Ureter (tissue), 1 donor: ENCODE measurements at places on chromosomes 4 and X. TPM values are rescaled to one million over a fixed set of nuclear protein-coding genes. Genes with fewer than 3 reads are reported as not detected.

GATA1 gene
- not detected for total RNA-seq

C4orf46 gene
- 3.4 TPM for total RNA-seq

GRCh38 chrX:129808158-129808828 is 28.5 kb downstream of the SASH3 start:
- no peak for DNase-seq

XPNPEP2 gene
- 6.0 TPM for total RNA-seq

MSX1 gene
- 4.0 TPM for total RNA-seq

MAGEB10 gene
- total RNA-seq, result not detected

NDUFA1 gene
- 71.7 TPM for total RNA-seq

DNA sequence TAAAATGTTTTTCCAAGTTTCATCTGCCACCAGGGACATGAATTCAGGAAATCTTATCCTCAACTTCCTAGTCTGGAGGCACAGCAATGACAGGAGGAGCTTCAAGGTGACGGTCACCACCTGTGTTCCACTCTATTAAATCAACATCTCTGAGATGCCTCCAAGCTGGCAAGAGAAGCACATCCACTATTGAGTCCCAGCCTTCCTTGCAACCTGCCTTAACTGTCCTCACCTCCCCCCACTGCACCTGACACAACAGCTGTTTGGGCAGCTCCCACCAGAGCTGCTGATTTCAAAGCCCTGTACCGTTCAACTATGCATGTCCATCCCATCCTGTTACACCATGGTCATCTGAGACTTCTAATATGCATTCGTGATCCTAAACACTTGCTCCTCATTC is 123.4 kb downstream of the COL25A1 start:
- DNase-seq, result no peak

- no peak for DNase-seq
These were observed 583.2 kb upstream of the INTU start for GRCh38 chr4:127049526-127049925.

NUDT10 gene
- total RNA-seq, result 4.6 TPM

GRCh38 chrX:110341189-110342035 is 17.2 kb upstream of the RTL9 start:
- no peak for DNase-seq

DNA sequence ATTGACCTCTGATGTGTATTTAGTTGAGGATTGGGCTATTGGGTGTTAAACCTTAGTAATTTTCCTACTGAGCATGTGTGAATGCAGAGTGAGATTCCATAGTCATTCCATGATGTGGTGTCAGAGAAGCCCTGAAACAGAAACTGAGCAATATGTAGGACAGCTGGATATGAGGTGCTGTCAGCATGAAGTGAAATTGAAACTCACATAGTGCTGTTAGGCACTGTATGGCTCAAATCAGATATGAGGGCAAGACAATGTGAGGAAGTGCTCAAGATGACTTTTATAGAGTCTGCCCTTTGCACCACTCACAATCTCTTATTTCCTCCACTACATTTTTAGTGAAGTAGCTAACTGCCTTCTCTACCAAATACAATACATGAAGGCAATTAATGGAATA is 188.3 kb downstream of the SH3BGRL start:
- no peak for DNase-seq

- DNase-seq, result no peak
These were observed 164.7 kb downstream of the DCLK2 start for GRCh38 chr4:150242820-150243458.

SHOX gene
- not detected for total RNA-seq

- no peak for DNase-seq
These were observed 255.5 kb downstream of the LDB2 start for GRCh38 chr4:16642897-16643296.

DNA sequence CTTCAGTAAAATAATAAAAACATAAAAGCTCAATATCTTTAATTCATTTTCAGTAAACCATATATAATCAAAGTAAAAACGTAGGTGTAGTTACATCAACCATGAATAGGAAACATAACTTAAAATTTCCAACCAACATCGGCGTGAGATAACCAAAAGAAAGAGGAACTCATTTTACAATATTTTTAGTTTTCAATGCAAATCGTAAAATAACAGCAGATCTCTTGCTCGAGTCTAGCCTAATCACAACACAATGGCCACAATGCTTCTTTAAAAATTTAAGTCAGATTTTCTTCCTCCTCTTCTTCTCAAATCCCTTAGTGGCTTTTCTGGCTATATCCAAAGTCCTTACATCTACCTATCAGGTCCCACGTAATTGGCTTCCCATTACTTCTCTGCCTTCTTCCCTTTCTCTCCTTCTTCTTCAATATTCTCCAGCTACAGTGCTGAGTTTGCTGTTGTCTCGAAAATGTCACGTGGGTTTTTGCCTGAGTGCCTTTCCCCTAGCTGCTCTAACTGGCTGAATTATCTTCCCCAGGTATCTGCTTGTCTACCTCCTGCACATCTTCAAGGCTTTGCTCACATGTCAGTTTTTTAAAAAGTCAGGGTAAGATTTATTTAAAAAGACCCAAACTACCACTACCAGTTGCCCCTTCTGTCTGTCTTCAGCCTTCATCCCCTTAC is 90.9 kb upstream of the BANK1 start:
- no peak for DNase-seq

DNA sequence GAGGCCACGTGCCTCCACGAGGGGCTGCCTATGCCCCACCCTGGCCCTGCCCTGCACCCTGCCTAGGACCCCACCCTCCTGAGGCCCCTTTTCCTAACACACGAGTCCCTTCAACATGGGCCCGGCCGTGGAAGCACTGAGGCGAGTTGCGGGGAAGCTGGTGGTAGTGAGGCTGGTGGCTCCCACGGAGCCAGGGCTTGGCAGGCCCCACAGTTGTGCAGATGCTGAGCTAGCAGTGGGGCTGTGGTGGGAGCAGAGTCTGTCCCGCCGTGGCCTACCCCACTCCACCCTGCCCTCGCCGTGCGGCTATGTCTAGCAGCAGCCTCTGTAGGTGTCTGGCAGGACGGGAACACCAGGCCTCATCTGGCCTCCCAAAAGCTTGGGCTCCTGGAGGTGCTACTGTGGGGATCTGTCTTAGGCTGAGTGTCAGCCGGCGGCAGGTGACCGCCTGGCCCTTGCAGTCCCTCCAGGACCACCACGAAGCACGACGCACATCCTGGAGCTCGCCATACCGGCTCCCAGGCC is 18.8 kb downstream of the TACC3 start:
- no peak for DNase-seq

DNA sequence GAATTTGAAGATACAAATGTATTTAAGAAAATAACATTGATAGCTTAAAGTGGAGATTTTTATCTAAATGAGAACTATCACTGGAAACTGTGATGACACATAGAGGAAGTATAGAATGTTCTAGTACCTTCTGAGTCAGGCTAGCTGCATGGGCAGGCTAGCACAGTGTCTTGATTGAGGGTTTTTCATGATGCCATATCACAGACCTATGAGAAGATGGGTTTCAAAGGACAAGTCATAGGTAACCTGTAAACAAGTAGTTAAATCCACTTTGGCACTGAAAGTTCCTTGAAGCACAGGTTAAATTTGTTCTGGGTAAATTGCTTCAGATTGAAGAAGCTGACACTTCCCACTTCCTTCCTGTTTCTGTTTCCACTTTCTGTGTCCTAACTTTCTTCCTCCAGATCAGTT is 48.2 kb upstream of the CDKN2AIP start:
- no peak for DNase-seq

GDI1 gene
- total RNA-seq, result 126 TPM

PNMA3 gene
- 1.2 TPM for total RNA-seq

SLC6A14 gene
- 0.57 TPM for total RNA-seq

DNA sequence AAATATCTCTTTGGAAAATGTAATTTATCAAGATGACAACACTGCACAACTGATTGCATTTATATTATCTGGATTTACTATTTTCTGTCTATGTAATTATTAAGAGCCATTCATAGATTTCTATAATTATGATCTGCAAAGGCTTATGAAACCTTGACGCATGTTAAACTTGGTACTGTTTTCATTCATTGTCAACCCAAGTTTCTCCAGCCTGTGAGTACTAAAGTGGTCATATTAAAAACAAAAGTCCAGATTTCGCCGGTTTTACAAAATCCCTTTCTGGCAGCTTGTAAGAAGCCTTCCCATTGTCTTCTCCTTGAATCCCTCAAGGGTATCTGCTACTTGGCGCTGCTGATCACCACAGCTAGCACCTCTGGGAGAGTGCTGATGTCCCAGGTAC is 19.7 kb upstream of the GRPR start:
- DNase-seq, result no peak

DNA sequence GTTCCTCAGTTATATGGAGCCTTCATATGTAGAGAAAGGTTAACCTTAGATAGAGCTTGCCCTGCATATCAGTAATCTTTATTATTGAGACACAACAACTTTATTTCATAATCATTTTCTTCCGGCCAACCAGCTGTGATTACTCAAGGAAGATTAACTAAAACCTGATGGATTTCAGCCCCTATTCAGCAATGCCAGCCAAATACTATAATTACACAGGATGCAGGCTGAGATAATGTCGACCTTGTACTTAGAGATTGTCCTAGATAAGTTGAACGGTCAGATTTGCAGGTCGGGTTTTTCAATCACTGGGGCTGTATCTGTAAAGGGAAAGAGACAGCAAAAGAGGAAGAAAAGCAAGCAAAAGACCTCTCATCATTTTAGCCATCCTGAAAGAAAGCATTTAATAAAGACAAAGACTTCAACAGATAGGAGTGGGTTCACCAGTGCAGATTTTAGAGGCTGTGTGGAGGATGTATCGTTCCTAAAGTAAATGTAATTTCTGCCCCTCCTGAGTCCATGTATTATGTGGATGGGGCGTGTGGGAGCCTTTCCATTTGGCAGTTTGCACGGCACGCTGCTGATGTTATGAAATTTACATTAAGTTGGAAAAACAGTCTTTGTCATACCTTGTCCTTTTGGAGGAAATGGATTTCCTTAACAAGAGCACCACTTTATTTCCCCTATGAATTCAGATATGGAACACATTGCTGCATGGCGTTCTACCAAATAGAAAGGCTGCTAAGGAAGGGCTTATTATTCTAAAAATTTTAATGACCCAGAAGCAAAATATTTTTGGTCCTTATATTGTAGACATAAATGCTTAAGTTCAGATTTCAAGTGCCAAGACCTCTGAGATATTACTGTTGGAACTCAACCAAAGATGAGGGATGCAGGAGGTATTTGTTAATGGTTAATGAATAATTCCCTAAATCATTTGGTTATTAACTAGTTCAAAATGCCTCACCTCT is 496.7 kb downstream of the SPRY1 start:
- DNase-seq, result no peak

- DNase-seq, result no peak
These were observed 244.2 kb upstream of the F9 start for GRCh38 chrX:139286342-139286741.

- DNase-seq, result no peak
These were observed 65.3 kb upstream of the FAM120C start for GRCh38 chrX:54248309-54248708.

CCDC120 gene
- 16.9 TPM for total RNA-seq

- DNase-seq, result no peak
These were observed 15.9 kb downstream of the CCDC149 start for GRCh38 chr4:24896977-24897376.

- peak; percentile 31 for DNase-seq
These were observed 39.2 kb upstream of the ASMTL start for GRCh38 chrX:1491851-1492349.

GYPE gene
- 1.8 TPM for total RNA-seq

GRCh38 chrX:110851780-110852179 is 56.2 kb upstream of the CHRDL1 start:
- DNase-seq, result no peak

DNA sequence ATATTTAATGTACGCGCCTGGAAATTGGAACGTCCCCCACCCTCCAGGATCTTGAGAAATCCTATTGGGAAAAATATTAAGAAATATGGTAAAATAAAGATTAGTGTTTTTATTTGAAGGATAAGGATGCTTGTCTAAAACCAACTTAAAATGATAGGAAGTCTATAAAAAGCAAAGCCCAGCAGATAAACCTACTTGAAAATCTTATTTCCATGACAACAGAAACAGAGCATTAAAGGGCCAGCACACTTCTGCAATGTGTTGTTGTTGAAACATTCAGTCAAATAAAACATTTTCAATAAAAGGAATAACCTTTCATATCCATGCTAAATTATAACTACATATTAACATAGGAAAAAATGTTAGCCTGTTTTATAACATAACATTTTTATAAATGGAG is 29.3 kb upstream of the GPM6A start:
- no peak for DNase-seq
